ENCODE measurements at places on chromosomes 2 and 18.

GRCh38 chr2:113966832-113967231 lies 76.9 kb downstream of the ACTR3 start:
- no peak for DNase-seq

GRCh38 chr2:233833345-233833744 lies 21.0 kb downstream of the HJURP start:
- DNase-seq: no peak

DNA sequence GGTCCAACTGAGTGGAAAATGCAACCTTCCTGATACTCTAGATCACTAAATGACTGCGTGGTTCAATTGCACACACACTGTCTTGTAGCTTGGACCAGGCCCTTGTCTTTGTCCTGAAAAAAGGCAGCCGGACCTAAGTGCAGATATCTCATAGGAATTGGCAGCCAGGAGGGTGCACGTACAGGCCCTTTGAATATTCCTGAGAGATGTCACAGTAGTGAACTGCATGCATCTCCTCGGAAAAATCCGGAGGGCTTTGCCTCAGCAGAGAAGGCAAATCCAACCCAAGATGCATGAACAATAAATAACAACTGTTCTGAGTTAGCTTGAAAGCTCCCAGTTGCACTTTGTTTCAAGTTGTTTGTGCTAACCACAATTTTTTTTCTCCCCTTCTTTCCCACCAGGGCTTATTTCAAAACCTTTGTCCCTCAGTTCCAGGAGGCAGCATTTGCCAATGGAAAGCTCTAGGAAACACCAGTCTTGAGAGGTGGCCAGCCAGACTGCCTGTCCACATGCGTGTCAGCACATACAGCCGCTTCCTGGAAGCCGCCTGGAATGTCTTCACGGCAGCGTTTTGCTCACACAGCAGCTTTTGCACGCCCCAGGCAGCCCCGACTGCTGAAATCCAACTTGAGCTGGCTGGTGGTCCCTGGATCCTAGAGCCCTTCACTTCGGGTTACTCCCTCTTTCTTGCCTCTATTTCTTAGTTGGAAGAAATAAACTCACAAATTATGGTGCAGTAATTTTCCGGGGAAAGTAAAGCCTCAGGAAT lies 54.4 kb upstream of the FOSL2 start:
- DNase-seq: no peak

- no peak for DNase-seq
These were observed 60.7 kb downstream of the CXCR4 start for GRCh38 chr2:136057023-136057801.

GRCh38 chr2:145743011-145743410 lies 1223.1 kb upstream of the ZEB2 start:
- no peak for DNase-seq

- DNase-seq: no peak
These were observed 89.6 kb upstream of the MAP3K20 start for GRCh38 chr2:172986040-172986439.

GRCh38 chr2:106195456-106195855 lies 1.4 kb upstream of the UXS1 start:
- DNase-seq: no peak

GRCh38 chr2:36413218-36413617 lies 57.6 kb downstream of the CRIM1 start:
- DNase-seq: no peak

DNA sequence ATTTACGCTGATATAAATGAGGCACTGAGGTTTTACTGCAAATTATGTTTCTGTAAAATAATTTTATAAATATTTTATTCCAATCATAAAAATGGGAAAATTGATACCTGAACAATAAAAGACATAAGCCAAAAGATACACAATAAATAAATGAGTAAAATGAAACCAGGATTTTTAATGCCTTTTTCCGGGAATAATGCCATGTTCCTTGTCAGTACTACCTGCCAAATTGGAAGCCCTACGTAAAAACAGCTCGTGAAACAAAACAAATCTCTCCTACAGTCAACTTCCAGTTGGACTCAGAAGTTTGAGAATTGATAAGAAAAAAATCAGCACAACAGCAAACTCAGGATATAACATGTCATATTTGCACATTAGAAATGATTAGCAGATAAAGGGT lies 18.0 kb downstream of the GALNT3 start:
- no peak for DNase-seq

DNA sequence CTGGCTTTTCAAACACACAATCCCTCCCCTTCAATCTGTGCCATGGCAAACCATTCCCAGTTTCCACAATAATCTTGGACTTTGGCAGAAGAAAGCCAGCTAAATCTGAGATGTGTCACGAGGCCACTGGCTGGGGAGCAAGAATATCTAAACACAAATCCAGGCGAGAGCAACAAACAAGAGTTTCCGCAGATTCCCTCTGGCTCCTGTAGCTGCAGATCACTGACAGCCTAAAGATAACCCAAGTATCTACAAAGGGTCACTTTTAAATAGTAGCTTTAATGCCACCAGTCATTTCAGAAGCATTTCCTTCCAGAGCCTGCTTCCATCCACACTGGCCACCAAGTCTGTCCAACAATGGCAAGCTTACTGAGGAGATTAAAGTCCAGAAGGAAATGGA lies 86.9 kb downstream of the ACVR1 start:
- DNase-seq: no peak

GRCh38 chr2:3927031-3927430 lies 223.7 kb downstream of the DCDC2C start:
- no peak for DNase-seq

DNA sequence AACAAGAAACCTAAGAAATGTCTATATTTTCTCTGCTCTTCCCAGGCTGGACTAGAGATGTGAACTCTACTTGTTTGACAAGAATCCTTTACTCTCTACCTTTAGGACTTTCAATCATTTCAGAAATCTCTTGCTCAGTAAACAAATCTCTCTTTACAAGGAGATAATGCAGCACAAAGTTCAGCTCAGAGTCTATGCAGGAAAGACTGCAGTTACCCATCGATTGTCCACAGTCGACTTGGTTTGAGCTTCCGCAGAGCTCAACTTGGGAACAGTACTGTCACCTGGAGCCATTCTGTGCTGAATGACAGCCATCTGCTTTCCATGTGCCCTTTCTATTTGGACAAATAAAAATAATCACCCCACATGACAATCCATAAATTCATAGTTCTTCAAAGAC lies 259.7 kb upstream of the STON1 start:
- DNase-seq: no peak

- DNase-seq: no peak
These were observed 913 bp upstream of the TRABD2A start for GRCh38 chr2:84881581-84882413.

DNA sequence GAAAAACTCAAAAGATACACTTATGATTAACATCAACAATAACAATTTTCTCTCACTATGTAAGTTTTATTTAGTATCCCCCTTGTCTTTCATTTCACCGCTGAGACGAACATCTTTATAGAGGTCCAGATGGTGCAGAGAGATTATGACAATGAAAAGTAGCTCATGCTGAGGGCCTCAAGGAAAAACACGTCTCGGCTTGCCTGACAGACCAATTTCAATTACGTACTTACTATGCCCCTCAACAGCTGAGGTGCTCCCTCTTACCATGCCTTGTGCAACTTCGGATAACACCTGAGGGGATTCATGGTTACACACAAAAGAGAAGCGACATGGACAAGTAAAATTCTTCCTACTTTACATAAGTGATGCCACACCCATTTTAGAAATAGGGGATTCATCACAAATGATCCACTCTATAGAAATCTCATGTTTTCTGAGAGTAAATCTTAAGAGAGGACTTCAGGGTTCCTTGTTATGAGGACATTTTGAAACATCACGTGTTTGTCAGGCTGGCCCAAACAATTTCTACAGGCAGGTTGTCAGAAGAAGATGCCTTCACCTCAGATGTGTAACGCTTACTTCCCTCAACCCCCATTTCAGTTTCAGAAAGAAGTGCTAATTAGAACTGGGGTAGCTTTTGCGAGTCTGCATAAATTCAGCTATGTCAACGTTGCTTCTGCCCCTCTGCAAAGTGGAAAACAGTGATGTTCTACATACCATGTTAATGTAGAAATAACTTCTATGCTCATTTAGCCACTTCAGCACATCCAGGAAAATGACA lies 191.4 kb downstream of the NRXN1 start:
- no peak for DNase-seq

GRCh38 chr18:56709463-56709862 lies 58.3 kb downstream of the WDR7 start:
- no peak for DNase-seq

DNA sequence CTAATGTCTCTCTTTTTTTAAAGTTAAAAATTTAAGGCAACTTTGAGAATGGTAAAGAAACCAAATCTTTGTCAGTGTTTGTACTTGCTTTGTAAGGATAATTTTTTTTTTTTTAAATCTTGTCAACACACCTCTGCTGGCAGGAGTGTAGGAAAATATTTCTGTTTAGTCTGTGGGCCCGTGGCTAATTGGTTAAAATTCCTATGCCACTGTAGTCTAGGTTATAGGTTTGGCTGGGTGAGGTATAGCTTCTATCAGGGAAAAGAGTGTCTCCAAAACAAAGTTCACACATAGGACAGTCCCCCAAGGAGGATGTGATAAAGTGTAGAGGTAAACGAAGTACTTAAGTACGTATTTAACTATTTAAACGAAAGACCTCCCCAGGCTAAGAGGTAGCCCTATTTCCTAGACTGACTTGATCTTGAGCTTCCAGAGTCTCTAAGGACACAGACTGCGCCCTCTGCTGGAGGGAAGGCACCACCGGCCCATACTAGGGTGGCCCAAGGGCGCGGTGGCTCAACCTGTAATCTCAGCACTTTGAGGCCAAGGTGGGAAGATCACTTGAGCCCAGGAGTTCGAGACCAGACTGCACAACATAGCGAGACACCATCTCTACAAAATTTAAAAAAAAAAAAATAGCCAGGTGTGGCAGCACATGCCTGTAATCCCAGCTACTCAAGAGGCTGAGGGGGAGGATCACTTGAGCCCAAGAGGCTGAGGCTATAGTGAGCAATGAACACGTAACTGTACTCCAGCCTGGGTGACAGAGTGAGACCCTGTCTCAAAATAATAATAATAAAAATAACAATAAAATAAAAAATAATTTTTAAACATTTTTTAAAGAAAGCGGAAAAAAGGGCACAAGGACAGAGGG lies 8.9 kb downstream of the TEX44 start:
- no peak for DNase-seq

GRCh38 chr2:132415256-132415914 lies 1.2 kb upstream of the GPR39 start:
- DNase-seq: no peak

GRCh38 chr2:168970711-168971233 lies 60.4 kb downstream of the ABCB11 start:
- no peak for DNase-seq

- no peak for DNase-seq
These were observed 3.9 kb upstream of the DLX1 start for GRCh38 chr2:172081221-172082022.

DNA sequence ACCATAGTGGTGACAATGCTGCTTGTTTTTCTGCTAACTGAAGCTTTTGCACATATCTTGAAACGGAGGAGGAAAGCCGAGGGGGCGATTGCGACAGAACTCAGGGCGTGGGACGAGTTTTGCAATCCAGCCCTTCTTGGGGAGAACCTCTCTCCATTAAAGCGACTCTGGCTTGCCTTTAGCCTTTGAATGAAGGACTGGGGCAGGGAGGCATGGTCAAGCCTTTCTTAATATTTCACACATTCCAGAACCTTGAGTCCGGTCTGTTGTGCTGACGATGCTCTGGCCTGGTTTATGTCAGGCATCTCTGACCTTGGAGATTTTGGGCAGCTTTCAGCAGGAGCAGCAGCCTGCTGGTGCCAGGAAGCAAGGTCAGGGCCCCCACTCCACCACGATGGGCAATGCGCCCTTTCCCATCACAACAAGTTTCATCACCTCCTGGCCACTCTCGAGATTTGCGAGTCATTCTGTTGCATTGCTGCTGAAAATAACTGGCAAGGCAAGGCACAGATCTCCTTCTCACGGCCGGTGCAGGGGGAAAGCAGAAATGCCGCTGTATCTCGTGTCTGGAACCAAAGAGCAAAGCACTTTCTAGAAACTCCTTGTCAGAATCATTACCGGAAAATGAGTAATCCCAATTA lies 10.8 kb downstream of the EMILIN2 start:
- no peak for DNase-seq
